ENCODE measurements at places on chromosomes 3 and 15. TPM values are rescaled to one million over a fixed set of nuclear protein-coding genes. Genes with fewer than 3 reads are reported as not detected.

EAF2 gene
- 11.0 TPM for polyA plus RNA-seq

NGRN gene
- 105 TPM for polyA plus RNA-seq

PLSCR4 gene
- not detected for polyA plus RNA-seq

ETV5 gene
- polyA plus RNA-seq = 20.8 TPM

CDHR4 gene
- polyA plus RNA-seq = 0.16 TPM

C3orf80 gene
- polyA plus RNA-seq = 0.48 TPM

GP9 gene
- not detected for polyA plus RNA-seq

SLC15A2 gene
- 35.5 TPM for polyA plus RNA-seq

MNS1 gene
- polyA plus RNA-seq = 8.2 TPM

PLA2G4F gene
- polyA plus RNA-seq = not detected

FBXW12 gene
- 0.29 TPM for polyA plus RNA-seq
